Esophagus squamous epithelium (tissue), 5 donors: ENCODE measurements at places on chromosomes 13 and 19.

- no peak for DNase-seq
Measured at GRCh38 chr19:49689133-49690078, at the start of gene ADM5. Gene ADM5, plus strand, starts transcription at chr19:49689594. Its CDS starts 244 bp downstream, at chr19:49689838.

DNA sequence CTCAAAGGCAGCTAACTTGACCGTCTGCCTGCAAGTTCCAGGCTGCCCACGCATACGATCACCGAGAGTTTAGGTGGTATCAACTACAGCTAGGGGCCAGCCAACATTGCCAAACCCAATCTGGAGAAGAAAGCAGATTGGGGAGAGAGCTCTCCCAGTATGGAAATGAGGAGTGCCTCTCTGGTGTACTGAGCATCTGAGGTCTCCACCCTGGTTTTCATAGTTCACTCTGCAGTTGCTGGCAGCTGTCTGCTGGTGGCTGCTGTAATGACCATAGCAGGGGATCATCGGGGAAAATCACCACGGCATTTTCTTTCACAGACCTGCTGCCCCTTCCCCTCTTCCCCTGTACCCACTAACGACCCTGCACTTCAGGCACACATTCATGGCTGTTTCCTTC lies 201.7 kb downstream of the NUFIP1 start:
- DNase-seq, result no peak

DNA sequence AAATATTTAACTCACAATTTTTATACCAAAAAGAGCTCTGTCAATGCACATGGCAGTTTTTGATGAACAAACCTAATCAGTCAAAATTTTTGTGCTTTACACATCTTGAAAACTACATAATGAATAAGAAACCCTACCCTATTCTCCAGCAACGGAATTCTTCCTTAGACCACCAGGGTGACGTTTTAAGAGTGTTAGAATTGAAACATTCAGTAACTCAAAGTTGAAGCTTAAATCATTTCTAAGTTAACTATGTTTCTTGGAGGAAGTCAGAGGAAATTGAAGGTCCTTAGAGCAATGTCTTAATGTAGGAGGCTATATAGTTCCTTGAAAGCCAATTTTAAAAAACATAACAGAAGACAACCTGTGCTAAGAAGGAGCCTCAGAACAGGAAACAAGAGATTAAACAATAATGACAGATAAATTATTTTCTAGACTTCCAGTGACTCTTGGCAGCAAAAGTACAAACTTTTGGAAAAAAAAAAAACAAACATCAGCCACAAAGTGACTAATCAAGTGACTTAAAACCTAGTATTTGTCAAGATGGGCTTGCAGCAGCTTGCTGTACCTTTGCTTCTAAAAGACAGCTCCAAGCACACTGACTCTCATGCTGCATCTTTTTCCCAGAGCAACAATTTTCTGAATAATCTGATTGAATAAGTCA lies 6.2 kb downstream of the SPRY2 start:
- no peak for DNase-seq

GRCh38 chr19:3984584-3984907 lies 717 bp downstream of the EEF2 start:
- DNase-seq, result no peak

- DNase-seq, result no peak
Measured at GRCh38 chr13:113378825-113379224, 14.9 kb upstream of the GRTP1 start.

DNA sequence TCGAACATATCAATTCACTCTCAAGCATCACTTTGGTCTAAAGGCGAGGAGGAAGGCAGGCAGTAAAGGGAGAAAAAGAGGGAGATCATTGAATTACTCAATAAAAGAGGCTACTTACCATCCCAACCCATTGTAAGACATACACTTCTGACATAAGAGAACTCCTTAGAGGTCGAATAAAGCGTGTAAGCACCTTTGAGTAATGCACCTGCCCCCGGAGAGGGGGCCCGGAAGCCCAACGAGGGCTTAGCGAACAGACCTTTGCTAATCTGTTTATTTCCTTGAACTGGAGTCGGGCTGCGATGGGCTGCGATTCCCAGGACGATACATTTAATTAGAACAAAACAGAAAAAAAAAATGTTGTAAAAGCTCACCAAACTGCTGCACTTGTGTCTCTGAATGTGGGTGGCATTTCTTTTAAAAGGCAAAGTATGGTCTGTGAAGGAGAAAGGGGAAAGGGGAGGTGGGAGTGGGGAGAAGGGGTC lies 3.0 kb downstream of the ZC3H4 start:
- DNase-seq, result no peak

GRCh38 chr13:79808475-79808874 lies 327.5 kb downstream of the NDFIP2 start:
- no peak for DNase-seq

DNA sequence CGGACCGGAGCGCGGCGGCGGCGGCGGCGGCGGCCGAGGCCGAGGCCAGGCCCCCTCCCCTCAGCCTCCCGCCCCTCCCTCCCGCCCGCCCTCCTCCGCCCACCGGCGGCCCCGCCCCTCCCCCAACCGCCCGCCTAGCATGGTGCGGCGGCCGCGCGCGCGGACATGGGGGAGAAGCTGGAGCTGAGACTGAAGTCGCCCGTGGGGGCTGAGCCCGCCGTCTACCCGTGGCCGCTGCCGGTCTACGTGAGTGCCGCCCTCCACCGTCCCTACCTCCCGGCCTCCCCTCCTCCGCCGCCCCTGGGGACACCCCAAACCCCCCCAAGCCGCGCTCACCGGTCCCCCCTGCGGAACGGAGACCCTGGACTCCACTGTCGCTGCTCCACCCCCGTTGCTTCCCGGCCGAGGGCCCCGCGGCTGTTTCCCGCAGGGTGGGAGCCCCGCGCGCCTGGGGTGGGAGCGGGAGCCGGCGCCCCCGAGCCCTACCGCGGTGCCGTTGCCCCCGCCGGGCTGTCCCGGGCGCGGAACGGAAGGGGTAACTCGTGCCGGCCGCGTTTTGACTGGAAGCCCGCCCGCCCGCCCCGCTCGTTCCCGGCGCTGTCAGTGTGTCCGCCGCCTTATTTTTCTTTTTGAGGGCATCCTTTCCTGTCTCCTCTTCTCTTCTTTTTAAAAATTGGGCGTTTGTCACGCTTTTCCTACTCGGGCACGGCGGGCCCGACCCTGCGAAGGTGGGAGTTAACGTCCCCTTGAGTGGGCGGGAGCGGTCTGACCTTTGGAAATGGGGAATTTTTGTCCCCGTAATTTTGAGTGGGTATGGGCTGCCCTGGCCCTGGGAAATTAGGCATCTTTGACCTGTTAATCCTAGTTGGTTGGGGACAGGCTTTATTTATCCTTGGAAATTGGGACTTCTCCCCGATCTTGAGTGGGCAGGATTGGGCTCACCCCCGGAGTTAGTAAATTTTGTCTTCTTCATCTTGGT lies 576 bp downstream of the DOT1L start:
- DNase-seq, result no peak

- DNase-seq, result no peak
Measured at GRCh38 chr19:33340991-33341390, 32.5 kb upstream of the CEBPG start.

DNA sequence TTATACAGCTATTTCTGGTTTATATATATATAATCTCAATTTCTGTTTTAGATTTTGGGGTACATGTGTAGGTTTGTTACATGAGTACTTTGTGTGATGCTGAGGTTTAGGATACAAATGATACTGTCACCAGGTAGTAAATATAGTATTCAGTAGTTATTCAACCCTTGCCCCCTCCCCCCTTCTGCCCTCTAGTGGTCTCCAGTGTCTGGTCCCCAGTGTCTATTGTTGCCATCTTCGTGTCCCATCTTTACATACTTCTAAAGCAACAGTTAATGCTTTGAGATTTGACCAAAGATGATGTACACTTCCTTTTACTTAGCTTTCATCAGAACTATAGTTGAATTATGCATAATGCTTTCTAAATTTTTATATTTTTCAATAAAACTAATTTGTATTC lies 1623.4 kb upstream of the PRR20A start:
- no peak for DNase-seq

GRCh38 chr13:78228940-78229339 lies 310.3 kb upstream of the EDNRB start:
- DNase-seq, result no peak

DNA sequence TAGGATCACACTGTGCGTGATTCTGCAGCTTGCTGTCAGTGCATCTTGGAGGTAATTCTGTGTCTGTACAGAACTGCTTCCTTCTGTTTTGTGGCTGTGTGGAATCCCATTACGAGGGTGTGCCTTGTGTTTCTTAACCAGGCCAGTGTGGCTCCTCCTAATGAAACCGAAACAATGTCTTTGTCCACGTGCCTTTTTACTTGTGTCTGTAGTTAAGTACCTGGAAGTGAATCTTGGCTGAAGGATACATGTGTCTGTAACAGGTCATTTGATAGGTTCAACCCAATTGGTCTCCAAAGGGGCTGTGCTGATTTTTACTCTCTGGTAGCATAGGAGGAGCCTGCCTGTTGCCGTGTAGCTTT lies 13.1 kb downstream of the NOP53 start:
- DNase-seq, result no peak

- DNase-seq, result no peak
Measured at GRCh38 chr13:67137044-67137735, 92.9 kb downstream of the PCDH9 start.

GRCh38 chr19:18141031-18141430 lies 11.9 kb upstream of the PIK3R2 start:
- DNase-seq, result no peak

DNA sequence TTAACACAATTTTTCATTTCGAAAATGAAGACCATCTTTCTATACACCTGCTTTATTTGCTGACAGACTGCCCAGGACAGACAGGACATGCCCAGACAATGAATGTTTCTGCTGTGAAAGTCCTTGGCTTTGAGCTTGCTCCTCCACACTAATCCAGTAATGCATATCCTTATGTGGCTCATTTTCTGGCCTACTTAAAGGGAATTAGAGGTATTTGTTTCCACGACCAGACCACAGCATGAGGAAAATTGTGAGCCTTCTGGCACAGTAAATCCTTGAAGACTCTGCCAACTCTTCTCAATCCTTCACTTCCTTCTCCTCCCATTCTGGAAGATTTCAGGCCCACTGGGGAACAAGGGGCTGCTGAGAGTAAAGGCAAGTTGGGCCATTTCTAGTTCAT lies 25.7 kb downstream of the CCDC70 start:
- DNase-seq, result no peak

DNA sequence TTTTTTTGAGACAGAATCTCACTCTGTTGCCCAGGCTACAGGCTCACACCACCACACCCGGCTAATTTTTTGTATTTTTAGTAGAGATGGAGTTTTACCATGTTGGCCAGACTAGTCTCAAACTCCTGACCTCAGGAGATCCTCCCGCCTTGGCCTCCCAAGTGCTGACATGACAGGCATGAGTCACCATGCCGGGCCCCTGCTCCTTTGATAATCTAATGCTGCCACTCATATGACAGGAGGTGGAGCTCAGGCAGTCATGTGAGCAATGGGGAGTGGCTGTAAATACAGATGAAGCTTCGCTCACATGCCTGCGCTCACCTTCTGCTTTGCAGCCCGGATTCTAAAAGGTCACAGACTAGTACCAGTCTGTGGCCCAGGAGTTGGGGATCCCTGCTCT lies 25.1 kb downstream of the ARHGEF18 start:
- no peak for DNase-seq

GRCh38 chr19:4139614-4140236 lies 13.7 kb upstream of the CREB3L3 start:
- no peak for DNase-seq

DNA sequence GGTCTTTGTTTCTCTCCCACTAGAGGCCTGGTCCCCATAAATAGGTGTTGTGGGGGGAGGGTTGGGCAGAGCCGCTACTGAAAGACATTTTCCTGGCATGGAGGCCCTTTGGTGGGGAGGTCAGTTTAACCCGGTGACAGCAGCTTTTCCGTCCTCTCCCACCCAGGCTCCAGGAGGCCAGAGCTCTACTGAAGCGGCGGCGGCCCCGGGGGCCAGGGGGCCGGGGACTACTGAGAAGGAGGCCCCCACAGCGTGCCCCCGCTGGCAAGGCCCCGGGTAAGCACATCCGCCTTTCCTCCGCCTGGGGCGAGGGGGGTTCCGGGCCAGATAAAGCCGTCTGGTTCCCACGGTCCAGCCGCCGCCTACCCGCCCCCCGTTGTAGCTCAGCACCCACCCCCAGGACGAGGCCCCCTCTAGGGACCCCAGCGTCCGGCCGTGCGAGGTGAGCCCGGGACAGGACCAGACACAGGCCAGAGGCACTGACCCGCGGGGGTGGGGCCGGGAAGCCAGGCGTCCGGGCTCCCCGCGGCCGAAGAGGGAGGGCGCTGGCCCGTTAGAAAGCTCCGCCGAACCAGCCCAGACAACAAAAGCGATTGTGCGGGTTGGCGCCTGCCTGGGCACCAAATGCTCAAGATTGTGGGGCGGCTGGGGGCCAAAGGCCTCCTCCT lies 1.1 kb upstream of the LTBP4 start:
- no peak for DNase-seq

GRCh38 chr19:17327654-17328516 lies 6.8 kb downstream of the ANO8 start:
- no peak for DNase-seq

DNA sequence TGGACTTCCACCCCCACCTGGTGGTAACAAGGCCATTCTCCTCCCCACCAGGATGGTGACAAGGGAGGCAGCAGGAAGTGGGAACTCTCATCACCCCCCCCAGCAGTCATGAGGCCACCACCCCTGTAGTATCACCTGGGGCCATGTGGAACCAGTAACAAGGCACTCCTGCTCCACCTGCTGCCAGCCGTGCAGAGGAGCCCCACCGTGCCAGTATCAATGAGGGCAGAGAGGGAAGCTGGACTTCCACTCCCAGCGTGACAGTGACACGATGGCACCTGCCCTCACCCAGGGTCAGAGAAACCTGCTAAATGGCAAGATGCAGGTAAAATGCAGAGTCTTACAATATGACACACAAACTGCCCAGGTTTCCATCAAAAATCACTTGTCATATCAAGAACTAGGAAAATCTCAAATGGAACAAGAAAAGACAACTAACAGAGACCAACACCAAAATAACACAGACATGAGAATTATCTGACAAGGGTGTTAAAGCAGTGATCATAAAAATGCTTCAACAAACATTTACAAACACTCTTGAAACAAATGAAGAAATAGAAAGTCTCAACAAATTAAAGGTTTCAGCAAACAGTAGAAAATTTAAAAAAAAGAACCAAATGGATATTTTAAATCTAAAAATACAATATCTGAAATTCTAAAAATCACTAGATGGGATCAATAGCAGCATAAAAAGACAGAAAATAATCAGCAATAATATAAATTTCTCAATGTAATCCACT lies 9.1 kb upstream of the SPACA7 start:
- DNase-seq, result no peak

DNA sequence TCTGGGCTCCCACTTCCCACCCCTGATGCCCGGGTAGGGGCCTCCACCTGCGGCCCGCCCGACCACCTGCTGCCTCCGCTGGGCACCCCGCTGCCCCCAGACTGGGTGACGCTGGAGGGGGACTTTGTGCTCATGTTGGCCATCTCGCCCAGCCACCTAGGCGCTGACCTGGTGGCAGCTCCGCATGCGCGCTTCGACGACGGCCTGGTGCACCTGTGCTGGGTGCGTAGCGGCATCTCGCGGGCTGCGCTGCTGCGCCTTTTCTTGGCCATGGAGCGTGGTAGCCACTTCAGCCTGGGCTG lies 7.9 kb downstream of the DBP start:
- no peak for DNase-seq

DNA sequence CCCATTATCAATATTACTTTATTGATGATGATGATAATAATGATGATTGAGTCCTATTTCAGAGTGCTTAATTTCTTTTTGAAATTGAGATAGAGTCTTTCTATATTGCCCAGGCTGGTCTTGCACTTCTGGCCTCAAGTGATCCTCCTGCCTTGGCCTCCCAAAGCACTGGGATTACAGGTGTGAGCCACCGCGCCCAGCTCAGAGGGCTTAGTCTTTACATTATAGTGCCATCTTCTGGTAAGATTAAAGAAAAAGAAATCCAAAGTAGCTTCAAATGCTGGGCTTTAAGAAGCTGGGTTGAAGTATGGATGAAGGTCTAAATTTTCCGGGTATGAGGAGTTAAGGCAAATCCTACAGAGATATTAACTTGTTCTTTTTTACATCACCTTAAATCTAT lies 3.4 kb upstream of the ZNF333 start:
- no peak for DNase-seq
